ENCODE measurements at places on chromosomes 7 and 10.
A peak's percentile ranks its signal among the peaks of the same experiment; 100 is the strongest.

DNA sequence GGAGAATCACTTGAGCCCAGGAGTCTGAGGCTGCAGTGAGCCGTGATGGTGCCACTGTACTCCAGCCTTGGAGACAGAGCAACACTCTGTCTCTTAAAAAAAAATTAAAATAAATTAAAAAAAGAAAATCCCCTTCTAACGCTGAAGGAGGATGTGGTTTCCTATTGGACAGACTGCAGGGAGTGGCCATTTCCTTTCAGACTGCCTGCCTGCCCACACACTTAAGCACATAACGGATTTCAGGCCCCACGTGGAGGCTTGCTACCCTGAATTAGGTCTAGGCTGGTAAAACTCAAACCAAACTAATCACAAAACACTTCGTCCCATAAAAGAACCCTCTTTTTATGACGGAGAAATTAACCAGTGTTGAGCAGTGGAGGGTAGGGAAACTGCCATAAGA, 34.0 kb downstream of the GATA3 start:
- peak; percentile 44 for DNase-seq

- DNase-seq: peak; percentile 92
Measured at GRCh38 chr10:72297281-72297804, 23.6 kb downstream of the DDIT4 start.

DNA sequence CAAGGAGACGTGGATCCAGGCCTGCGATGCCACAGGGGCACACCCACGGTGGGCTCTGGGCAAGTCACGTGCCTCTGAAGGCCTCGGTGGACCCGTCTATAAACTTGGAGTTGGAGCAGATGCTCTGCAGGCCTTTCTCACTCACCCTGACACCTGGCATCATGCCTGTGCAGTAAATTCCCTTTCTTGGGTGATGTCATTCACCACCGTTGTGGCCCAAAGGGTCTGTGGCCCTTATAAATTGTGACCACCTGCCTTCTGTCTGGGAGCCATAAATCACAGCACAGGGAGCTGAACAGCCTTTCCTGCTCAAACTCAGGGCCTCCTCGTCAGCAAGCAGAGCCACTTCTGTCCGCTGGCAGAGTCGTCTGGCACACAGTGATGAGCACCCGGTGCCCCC, 52.2 kb downstream of the GPAM start:
- no peak for DNase-seq

DNA sequence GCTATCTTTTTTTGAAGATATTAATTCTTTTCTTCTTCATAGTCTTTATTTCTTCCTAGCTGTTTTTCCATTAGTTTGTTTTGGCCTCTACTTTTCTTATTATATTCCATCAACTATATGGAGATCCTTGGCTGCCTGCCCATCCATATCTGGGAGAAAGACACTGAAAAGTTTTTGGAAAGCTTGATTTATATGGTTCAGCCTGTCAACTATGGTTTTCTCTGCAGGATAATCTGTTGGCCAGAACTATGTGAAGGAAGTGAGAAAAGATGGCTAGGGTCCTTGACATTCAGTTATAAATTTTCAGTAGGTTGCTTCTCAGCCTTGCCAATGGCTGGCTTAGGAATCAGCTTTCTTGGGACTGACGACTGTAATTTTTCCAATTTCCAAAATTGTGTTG, 10.0 kb upstream of the CDK14 start:
- DNase-seq: no peak

GRCh38 chr7:98091061-98091460, 15.6 kb upstream of the LMTK2 start:
- DNase-seq: no peak

GRCh38 chr10:125038637-125039036, 96.7 kb downstream of the ZRANB1 start:
- no peak for DNase-seq

GRCh38 chr7:16526742-16527540, at the start of gene LRRC72:
Gene LRRC72 (plus strand): TSS chr7:16526825. CDS start chr7:16526953, 128 bp downstream.
- DNase-seq: no peak

- peak; percentile 7 for DNase-seq
Measured at GRCh38 chr7:55432939-55433784, 68.0 kb downstream of the LANCL2 start.

GRCh38 chr10:110349386-110349785, 44.7 kb upstream of the SMNDC1 start:
- no peak for DNase-seq

DNA sequence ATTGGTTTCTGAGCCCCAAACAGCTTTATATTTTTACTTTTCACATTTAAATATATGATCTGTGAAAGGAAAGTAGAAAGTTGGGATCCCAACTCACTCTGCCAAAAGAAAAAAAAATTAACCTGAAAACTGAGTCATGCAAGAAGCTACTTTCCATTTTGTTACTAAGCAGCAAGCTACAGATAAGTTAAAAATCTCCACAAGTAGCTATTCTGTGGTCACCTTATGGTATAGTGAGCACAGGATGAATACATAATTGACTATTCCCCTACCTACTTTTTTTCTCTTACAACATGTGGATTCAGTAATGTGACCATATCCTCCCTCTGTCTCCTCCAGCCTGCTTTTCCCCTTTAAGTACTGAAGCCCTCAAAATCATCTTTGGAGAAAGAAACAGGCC, 30.3 kb upstream of the CREB3L2 start:
- no peak for DNase-seq

GRCh38 chr10:58291538-58292174, 22.7 kb downstream of the CISD1 start:
- DNase-seq: peak; percentile 9

DNA sequence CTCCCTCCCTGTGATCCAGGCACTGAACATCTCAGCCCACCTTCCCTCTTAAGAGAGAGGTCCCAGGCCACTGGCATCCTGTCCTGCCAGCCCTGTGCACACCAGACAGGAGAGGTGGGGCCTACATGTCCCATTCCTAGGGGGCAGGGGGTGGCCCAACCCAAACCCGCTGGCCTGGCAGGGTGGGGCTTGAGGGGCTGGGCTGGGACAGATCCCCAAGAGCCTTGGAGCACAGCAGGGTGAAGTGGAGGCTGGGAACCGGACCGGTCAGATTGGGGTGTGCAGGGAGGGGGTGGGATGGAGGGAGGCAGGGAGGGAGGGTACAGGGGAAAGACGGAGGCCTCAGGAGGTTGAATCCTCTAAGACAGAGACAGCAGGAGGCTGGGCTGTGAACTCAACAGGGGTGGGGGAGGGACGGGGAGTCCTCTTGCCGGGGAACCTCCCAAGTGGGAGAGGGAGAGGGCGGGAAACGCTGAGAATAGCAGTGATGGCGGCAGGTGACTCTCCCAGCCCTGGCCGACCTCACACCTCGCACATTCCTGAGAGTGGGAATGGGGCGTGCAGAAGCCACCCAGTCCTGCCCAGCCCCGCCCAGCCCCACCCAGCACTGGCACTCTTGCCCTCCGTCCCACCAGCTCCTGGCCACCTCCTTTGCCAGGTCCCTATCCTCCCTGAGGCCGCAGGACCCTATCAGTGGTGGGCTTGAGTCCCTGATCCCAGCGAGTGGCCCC, 6.7 kb downstream of the TSC22D4 start:
- no peak for DNase-seq

DNA sequence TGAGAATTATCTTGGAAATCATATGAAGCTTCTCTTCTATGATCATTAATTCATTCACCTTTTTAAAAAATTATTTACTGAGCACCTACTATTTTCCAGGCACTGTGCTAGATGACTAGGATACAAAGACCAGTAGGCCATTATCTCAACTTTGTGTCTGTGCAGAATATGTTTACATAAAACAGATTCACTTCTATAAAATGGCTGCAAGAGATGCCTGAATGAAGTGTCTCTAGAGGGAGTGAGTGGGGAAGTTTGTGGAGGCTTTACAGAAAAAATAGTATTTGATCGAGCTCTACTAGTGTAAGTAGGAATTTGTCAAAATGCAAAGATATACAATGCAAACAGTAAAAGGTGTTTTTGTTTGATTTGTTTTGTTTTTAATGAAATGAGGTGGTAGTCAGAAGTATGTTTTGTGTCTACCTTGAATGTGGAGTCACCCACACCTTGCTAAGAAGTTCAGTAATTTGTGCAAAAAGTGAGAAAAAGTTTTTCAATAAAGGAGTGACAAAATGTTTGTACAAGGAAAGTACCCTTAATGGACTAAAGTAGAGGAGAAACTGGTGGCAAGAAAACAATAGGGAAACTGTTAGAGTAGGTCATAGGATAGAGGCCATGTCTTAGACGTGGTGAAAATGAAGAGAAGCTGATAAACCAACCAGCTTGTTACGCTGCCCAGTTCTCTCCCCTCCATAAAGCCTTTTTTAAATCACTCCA, 125.5 kb downstream of the KCND2 start:
- DNase-seq: no peak

- no peak for DNase-seq
Measured at GRCh38 chr7:18445916-18446520, 49.5 kb upstream of the HDAC9 start.

- DNase-seq: no peak
Measured at GRCh38 chr7:158350166-158350900, 237.3 kb downstream of the PTPRN2 start.

DNA sequence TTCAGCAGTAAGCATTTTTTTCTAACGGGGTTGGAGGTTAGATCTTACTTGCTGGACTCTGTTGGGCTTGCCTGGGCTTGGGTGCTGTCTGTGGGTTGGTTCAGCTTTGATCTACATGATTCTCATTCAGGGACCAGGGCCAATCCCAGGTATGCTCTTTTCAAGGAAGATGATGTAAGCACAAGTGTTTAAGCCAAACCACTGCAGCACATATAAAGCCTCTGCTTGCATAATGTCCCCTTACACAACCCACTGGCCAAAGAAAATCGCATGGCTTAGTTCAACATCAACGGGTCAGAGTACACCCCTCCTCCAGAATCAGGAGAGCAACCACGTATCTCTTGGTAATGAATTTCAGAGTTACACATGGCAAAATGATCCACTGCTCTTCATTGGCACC, 83.9 kb downstream of the DNAJB9 start:
- no peak for DNase-seq

- DNase-seq: no peak
Measured at GRCh38 chr10:43109671-43110249, 28.5 kb upstream of the CSGALNACT2 start.

DNA sequence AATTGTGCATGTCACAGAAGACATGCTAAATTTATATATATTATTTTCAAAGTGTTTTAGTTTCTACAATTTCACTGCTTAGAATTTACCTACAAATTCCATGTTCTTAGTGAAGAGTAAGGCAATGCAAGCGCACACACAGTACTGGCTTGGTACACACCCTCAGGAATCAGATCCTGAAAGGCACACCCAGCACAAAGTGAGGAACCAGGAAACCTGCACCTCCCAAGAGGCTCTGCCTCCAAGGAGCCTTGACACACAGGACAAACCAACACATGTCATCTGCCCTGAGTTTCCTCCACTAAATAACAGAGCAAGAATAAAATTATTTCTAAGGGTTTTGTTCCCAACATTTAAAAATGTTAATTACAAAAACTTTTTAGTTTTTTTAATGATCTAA, 156.2 kb downstream of the PARD3 start:
- no peak for DNase-seq

DNA sequence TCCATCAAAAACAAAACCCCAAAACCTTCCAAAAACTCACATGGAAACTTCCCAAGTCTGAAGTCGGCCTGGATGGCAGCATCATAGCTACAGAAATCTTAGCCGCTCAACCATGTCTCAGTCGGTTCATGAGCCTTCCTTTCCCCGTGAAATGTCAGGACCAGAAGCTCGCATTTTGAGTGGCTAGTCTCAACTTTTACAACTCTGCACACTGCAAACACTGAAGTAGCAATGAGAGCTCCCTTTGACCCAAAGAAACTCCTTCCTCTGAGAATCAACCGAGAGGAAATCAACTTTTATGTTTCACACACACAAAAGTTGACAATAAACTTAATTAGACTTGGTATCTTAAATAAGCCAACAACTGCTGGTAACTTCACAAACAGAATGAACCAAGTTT, 37.6 kb upstream of the RNF32 start:
- no peak for DNase-seq

DNA sequence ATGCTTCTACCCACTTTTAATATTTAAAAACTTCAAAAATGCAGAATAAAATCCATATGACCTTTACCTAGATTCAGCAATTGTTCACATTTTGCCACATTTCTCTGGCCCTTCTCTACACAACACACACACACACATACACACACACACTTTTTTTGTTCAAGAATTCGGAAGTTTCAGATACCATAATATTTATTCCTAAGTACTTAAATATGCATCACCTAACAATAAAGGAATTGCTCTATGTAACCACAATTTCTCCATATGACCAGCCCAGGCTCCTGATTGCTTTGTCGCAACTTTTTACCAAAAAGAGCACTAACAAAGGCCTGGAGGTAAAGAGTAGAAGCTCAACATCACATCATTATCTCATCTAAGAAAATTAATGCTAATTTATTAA, 106.6 kb downstream of the FAS start:
- no peak for DNase-seq

GRCh38 chr10:88592381-88592780, 5.8 kb downstream of the LIPJ start:
- no peak for DNase-seq

- no peak for DNase-seq
Measured at GRCh38 chr7:77467408-77467807, 51.3 kb upstream of the GSAP start.

GRCh38 chr10:63699785-63700613, 178.8 kb downstream of the REEP3 start:
- DNase-seq: no peak

DNA sequence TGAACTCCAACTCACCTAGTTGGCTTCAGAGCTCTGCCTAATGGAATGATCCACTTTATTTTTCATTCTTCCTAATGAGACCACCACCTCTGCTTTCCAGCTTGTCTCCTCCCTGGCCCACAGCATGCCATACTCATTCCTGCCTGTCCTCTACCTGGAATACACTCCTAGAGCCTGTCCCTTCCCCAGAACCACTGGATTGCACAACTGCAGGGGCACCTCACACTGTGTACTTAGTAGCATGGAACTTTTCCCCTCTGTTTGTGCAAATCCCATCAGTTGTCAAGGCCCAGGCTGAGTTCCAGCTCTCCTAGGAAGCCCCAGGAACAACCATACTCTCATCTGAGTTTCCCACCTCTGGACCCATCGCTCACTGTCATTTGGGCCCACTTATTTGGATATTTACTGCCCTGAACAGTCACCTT, 15.6 kb downstream of the ALDH18A1 start:
- DNase-seq: no peak

GRCh38 chr10:50497758-50498157, 126.0 kb downstream of the SGMS1 start:
- no peak for DNase-seq

DNA sequence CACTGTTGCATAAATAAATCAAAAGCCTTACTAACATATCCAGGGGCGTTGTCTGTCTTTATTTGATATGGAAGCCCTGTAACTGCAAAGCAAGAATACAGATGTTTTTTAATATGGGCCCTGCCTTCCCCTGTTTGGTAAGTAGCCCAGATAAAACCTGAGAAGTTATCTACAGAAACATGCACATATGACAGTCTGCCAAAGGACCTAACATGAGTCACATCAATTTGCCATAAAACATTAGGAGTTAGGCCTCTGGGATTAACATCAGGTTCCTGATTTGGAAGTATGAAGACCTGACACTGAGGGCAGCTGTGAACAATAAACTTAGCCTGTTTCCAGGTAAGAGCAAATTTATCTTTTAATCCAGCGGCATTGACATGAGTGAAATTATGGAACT, 1588.8 kb downstream of the REEP3 start:
- no peak for DNase-seq

- no peak for DNase-seq
Measured at GRCh38 chr7:143013473-143013872, 13.5 kb downstream of the OR9A2 start.
